ENCODE measurements at places on chromosomes 3 and 15.

DNA sequence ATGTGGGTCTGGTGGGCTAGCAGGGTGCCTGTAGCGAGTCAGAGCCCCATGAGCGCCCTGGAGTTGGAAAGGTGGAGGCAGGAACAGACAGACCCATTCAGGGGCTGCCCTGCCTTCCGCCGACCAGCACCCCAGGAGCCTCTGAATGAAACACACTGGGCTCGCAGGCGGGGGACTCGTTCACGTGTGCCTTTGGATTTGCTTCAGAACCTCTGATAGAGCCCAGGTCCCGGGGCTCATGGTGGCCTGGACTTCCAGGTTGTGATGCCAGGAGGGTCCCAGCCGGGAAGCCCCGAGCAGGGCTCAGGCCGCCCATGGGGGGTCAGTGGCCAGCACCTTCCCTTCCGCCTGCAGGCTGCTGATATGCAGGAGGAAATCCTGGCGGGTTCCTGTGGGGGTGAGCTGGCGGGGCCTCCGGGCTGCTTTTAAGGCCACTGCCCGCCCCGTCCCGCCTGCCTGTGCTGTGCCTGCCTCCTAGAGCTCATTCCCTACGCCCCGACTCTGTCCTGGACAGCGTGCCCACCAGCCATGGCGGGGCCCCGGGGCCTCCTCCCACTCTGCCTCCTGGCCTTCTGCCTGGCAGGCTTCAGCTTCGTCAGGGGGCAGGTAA, at the start of gene STAB1:
Gene STAB1, plus strand, starts transcription at position 453 of the 610 bp plus-strand sequence. Its CDS starts 76 bp downstream, at position 529.
- DNase-seq = no peak

DNA sequence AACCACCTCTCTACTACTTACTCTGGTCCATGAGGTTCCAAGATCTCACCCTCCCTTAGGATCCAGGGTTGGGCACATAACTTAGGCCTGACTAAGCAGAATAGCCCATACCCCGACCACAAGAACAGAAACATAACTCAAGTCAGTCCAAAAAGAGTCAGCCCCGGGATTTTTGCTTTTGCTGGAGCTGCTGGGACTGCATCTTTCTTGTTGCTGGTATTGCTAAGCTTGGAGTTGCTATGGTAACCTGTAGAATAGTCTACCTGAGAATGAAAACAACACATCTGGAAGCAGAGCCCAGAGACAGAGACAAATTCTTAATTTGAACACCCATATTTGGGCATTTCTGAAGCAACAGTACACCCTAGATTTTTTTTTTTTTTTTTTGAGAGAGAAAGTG, 6.5 kb downstream of the RUBCN start:
- DNase-seq = no peak

DNA sequence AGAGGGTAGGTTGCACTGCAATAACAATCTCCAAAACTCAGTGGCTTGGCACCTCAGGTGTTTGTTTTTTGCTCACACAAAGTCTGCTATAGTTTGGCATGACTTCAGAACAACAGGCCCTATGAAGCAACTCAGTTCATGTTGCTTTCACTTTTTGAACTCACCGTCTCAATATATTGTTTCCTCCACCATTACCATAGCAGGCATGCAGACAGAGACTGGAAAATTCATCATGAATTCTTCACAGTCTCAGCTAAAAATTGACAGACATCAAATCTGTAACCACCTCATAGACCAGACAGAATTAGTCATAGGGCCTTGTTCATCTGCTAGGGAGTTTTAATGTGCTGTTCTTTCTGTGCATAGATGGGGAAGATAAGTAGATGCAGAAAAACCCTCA, 161.4 kb upstream of the POU1F1 start:
- DNase-seq = no peak

- no peak for DNase-seq
Observed at GRCh38 chr15:44366971-44367370, 60.5 kb upstream of the CTDSPL2 start.

DNA sequence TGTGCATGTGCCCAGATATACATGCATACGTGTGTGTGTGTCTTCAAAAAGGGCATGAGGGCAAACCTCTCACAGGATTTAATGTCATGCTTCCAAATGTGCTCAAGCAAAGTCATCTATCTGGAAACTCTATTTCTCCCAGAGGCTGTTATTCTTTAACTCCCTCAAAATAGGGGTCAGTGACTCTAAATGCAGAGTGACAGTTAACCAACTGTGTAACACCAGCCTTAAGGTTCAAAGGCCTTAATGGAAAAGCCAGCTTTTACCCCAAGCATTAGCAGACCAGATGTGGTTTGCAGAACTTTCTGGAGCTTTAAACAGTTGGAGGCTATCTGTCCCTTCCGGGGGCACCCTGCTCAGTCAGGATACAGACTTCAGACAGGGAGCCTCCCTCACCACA, 70.4 kb upstream of the SLC7A14 start:
- no peak for DNase-seq

DNA sequence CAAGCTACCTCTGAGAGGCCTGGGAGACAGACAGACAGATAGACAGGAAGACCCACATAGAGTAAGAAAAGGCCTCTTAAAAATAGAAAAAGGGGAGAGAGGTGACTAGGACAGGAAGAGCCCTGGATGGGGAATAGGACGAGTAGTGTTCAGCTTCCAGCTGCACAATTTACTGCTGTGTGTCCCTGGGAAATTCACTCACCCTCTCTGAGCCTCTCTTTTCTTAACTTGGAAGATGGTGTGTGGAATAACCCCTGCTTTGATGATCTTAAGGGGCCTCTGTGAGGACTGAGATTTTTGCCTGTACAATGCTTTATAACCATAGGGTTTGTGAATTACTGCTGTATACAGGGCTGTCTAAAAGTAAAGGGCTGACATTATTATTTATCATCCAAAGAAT, 37.5 kb downstream of the FEM1B start:
- no peak for DNase-seq

DNA sequence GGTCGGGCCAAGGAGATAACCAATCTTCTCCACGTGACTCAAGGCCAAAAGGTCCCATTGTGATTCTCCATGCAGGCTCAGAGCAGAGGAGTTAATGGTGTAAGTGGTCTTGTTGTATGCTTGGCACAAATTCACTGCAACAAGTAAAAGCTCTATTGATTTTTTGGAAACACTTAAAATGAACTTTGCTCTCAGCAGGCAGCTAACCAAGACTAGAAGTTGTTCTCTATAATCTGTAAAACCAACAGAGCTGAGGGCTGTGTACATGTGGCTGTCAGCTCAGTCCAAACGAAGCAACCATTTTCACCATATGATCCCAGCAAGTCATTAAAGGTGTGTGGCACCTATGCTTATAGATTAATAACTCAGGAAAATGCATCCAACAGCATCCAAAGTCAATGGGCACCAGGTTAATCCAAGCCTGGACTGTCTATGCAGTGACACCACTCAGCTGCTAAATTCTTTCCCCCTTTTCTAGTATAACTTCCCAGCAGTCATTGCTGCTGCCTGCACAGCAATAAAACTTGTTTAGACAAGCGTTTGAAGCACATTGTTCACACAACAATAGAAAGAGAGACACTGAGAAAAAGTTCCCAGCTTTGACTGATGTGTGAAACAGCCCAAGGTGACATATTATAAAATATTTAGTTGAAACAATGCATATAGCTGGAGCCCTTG, 603.8 kb upstream of the ADAMTS9 start:
- no peak for DNase-seq

- DNase-seq = no peak
Observed at GRCh38 chr3:86991482-86991815, 500 bp upstream of the VGLL3 start.

Data from activated T-cell treated with anti-CD3 and anti-CD28 coated beads for 4 hours (primary cell).